CD4-positive, alpha-beta T cell treated with Interferon gamma for 1 hour (primary cell): ENCODE measurements at places on chromosomes 6 and 20.

DNA sequence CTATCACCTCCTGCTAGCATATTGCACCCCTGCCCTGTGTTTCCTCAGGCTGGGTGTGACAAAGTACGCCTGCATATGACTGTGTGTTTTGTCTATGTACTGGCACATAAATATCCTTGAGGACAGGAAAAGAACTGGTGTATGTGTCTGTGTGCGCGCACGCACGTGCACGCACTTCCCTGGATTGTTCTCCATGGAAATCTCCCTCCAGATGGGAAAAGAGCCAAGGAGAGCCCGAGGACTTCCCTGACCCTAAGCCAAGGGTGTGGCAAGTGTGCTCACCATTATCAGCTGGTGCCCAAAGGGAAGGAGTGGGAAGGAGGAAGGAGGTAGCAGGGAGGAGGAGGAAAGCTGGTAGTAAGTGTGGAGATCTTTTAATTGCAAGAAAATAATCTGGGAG, 117.6 kb downstream of the HIVEP2 start:
- DNase-seq, result no peak

DNA sequence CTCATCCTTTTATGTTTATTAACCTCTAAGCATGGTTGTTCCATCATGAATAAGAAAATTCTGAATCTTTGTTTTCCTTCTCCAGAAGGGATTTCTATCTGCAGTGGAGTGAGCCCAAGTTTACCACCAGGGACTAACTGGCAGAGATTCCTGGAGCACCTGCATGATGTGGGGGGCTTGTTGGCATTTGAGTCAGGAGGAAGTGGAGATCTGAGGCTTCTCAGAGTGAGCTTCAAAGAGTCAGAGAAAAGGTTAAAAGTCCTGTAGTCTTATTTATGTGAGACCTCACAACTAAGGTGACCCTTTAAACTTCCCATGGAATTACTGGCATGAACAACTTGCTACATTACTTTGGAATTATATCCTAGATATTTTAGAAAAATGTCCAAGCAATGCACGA, 138.1 kb upstream of the SLC24A3 start:
- DNase-seq, result no peak

DNA sequence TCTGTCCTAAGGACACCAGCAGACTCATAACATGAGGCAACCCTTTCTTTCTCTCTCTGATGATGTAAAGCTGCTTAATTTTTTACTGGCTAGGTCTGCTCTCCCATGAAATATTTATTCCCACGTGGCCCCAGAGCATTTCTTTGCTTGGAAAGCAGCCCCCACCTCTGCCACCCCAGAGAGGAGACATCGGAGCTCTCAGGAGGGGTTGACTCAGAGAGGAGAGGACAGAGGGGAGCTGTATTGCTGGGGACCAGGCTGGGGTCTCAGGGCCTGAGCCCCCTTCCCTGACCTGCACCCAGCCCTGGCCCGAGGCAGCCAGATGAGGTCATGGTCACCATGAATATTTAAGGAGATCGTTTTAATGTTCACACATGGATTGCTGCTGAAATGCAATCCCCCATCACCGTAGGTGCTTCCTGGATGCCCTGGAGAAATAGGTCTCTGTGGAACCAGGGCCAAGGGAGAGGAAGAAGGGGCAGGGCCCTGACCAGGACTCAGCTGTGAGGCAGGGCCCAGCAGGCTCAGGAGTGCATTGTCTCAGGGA, 117.5 kb downstream of the DLL1 start:
- no peak for DNase-seq

- DNase-seq, result no peak
Observed at GRCh38 chr6:131362070-131362469, 211.0 kb upstream of the ARG1 start.

GRCh38 chr6:93580446-93580845, 161.1 kb upstream of the EPHA7 start:
- DNase-seq, result no peak
